ENCODE measurements at places on chromosomes 11 and 22.
A peak's percentile ranks its signal among the peaks of the same experiment; 100 is the strongest.

GRCh38 chr11:68525930-68526329 lies 65.4 kb downstream of the PPP6R3 start:
- DNase-seq, result no peak

DNA sequence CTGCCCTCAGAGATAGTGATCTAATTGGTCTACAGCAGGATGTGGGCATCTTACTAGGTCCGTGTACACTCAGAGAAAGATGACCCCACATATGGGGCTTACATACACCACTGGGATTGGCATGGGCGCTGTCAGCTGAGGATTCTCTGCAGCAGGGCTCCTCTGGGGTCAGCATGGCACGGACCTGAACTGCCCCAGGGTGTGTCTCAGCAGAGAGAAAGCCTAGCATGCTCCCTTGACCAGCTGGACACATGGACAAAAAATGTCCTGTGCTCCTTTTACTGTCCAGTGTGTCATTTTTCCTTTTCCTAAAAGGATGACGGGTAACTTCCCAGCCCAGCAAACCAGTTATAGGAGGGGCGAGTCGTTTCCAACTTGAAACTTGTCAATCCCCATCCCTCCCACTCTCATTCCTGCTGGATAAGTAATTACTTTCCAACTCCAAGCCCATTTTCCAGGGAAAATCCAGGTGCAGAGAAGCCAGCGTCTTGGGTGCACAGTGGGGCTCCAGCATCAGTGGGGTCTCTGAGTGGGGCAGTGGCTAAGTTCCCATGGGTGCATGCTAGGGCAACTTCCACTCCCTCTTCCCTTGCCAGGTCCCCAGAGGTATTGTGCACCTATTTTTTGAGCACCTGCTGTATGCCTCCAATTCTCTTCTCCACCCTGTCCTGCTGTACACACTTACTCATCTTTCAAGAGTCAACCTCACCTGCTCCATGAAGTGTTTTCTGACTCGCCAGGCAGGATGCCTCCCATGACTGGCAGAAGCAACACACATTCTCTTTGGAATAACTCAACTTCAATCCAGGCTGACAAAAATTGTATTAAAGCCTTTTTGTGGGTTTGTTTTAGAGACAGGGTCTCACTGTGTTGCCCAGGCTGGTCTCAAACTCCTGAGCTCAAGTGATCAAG lies 5.0 kb downstream of the VSTM5 start:
- no peak for DNase-seq

DNA sequence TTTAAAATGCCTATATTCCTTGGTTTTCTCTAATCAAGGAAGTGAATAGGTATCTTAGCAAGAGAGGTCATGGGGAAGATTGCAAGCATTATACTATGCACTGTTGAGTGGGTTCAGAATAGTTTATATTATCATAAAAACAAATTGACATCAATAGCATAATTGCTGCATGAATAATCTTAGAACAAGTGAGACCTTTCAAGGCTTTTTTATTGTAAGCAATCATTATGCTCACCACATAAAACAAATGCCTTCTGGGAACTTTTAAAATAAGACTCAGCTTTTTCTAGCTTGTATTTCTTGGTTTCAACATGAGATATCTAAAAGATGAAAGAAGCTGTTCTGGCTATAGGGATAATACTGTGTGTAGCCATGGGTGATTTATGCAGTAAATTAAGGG lies 135.6 kb upstream of the ZC3H12C start:
- DNase-seq, result no peak

- peak; percentile 74 for DNase-seq
Measured at GRCh38 chr11:77046060-77046501, 11.9 kb downstream of the B3GNT6 start.

DNA sequence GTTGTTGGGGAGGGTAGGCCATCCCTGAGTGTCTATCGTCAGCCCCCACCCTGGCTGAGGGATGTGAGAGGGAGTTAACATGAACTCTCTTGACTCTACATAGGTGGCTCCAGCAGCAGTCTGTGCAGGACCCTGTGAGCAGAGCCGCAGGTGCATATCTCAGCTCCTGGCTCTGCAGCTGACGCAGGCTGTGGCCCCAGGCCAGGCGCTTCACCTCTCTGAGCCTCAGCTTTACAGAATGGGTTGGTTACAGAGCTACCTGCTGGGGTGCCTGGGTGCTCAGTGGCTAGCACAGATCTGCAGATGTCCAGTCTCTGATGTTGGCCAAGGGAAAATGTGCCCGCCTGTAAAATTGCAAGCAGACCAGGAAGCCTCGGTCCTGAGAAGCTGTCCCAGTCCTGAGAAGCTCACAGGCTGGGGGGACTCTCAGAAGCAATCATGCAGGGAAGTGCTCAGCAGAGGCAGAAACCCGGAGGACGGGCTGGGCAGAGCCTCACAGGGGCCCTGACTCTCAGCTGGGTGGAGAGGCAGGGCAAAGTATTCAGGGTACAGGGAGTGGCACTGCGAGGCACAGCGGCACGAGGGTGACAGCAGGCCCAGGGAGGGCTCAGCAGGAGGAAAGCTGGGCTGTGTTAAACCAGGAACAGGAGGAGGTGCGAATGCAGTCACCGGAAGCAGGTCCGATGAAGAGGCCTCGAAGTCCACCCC lies 15.9 kb upstream of the LRP5 start:
- no peak for DNase-seq

- no peak for DNase-seq
Measured at GRCh38 chr11:9714272-9714940, 50.5 kb downstream of the SWAP70 start.

DNA sequence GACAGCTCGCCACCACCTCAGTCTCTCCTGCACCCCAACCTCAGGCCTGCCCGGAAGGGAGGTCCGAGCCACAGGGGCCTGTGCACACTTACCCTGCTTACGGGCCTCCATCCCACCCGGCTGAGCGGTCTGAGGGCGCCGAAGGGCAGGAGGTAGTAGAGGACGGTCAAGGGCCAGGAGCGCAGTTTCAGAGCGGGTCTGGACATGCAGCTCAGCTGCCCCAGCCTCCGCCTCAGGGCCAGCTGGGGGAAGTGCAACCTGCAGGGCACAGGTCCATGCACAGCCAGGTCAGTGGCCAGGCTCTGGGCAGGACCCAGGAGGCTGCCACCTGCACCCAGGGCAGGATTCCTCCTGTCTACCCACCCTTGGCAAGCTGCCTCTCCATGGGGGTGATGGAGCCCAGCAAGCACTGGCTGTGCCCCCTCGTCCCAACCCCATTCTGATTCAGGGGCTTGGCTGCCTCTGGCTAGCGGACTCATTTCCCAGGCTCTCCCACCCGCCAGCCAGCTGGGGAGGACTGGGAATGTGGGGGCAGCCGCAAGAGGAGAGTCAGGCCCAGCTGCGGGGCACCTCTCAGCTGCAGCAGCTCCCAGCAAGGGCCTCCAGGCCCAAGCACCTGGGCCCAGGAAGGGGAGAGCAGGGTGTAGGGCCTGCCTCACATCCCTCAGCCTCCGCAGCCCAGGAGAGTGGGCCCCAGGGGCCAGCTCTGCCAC lies 38.3 kb downstream of the PISD start:
- DNase-seq, result no peak

DNA sequence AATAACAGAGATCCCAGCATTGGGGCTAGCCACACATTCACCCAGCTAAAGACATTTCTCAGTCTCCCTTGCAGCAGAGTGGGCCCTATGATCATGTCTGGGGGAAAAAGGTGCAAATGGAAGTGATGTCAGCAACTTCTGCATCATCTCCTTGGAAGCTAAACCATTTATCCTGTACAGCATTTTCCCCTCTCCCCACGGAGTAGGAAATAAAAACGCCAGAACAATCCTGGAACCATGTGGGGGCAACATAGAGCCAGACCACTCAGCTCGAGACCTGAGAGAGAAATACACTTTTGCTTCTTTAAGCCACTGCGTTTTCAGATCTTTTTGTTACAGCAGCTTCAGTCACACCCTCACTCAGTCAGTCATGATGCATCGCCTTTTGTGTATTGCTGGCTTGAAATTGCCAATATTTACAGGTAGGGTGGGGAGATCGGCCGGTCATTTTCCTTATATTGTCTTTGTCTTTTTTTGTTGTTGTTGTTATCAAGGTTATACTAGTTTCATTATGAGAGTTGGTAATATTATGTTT lies 9.1 kb upstream of the RAC2 start:
- DNase-seq, result no peak

DNA sequence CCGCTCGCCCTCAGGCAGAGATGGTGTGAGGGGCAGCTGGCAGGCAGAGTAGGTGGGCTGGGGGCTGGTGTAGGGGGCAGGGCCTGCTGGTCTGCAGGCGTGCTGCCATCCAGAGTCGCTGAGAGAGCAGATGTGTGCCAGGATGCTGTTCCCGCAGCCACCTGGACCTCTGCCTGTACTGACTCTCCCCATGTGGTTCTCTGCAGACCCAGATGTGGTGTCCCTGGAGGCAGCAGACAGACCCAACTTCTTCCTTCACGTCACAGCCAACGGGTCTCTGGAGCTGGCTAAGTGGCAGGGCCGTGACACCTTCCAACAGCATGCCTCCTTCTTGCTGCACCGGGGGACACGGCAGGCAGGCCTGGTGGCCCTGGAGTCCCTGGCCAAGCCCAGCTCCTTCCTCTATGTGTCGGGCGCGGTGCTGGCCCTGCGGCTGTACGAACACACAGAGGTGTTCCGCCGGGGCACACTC lies 58.6 kb downstream of the OTOG start:
- DNase-seq, result no peak

DNA sequence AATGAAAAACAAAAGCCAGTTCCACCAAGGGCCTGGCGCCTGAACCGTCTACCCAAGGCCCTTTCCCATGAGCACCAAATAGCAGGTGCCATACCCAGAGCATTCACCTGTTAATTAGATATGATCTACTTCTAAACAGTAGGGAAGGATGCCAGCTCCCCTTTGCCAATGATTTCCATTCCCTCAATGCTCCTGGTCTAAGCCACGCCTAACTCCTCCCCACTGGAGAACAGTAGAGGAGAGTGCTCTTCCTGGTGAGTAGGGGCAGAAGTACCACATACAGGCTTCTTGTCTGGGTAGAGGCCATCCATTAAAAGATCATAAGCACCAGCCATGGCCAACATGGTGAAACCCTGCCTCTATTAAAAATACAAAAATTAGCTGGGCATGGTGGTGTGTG lies 40.7 kb downstream of the PACSIN2 start:
- DNase-seq, result no peak

GRCh38 chr22:24965822-24966626 lies 13.5 kb downstream of the KIAA1671 start:
- DNase-seq, result no peak

- DNase-seq, result peak; percentile 66
Measured at GRCh38 chr11:61747192-61747966, 5.1 kb upstream of the MYRF start.

- no peak for DNase-seq
Measured at GRCh38 chr11:80034801-80035200, 594.0 kb upstream of the TENM4 start.

GRCh38 chr11:123061403-123062157 lies at the start of gene HSPA8:
HSPA8 (minus strand) TSS chr11:123062136; CDS start chr11:123061324, 812 bp downstream.
- DNase-seq, result peak; percentile 67

- DNase-seq, result no peak
Measured at GRCh38 chr22:27610863-27611786, 190.4 kb downstream of the MN1 start.

Data from activated naive CD8-positive, alpha-beta T cell treated with anti-CD3 and anti-CD28 coated beads, Interleukin-2, amount 50 U/mL, for 24 hours (primary cell).